Lung (tissue), 17 donors: ENCODE measurements at places on chromosomes 12 and 14.

- DNase-seq: no peak
Measured at GRCh38 chr12:102501773-102502172, 21.4 kb upstream of the IGF1 start.

GRCh38 chr14:101735453-101735852 lies 26.1 kb upstream of the PPP2R5C start:
- DNase-seq: no peak

- no peak for DNase-seq
Measured at GRCh38 chr12:97941686-97942354, 479.2 kb downstream of the RMST start.

DNA sequence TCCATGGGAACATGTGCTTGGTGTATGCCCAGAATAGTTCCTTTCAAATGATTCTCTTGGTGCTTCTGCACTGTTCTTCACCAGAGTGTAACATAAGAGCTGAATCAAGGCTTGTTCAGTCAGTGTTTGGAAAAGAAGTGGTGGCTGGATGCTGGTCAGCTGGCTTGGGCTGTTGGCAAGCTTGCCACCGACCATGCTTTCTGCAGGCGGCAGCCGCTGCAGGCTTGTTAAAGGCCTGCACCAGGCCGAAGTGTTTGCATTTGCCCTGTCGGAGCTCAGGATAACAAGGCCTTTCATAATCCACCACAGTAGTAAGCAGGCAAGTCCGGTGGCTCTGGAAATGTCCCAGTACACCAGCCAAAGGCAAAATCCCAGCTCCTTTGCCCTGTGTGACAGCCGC lies 26.9 kb downstream of the DAAM1 start:
- peak; percentile 69 for DNase-seq

GRCh38 chr14:104978746-104979691 lies 845 bp upstream of the AHNAK2 start:
- no peak for DNase-seq
